ENCODE measurements at places on chromosomes 5 and 9.

- DNase-seq = no peak
Observed at GRCh38 chr5:53601570-53601969, 41.1 kb downstream of the NDUFS4 start.

GRCh38 chr9:69658987-69659675, 13.0 kb downstream of the APBA1 start:
- no peak for DNase-seq

DNA sequence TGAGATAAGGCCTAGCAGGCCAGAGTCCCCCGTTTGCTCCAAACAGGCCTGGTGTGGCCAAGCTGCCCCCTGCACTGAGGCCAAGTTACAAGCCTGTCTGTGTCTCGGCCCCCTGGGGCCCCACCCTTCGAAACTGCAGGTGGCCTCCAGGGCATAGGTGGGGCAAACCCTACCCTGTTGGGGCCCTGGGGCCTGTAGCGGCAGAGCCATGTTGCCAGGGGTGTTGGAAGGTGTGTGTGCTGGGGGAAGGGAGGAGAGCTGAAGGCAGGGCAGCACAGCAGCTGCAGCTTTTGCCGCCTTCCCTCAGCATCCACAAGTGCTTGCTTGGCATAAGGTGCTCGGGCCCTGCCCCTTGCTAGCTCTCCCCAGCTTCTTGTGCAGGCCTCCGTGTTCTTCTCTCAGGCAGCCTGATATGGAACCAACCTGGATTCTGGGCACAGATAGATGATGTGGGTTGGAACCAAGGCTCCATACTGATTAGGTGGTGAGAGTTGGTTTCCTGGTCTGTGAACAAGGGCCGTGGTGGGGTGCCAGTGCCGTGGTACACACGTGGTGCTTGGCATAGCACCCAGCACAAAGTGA, 12.7 kb downstream of the IRF1 start:
- DNase-seq = no peak

- DNase-seq = no peak
Observed at GRCh38 chr5:179235416-179236400, 109.6 kb downstream of the ADAMTS2 start.

- DNase-seq = no peak
Observed at GRCh38 chr5:170491479-170491878, 12.3 kb upstream of the KCNIP1 start.
